ENCODE measurements at places on chromosomes 16 and 17.

GRCh38 chr17:4369557-4370230 is 3.2 kb upstream of the UBE2G1 start:
- no peak for DNase-seq

DNA sequence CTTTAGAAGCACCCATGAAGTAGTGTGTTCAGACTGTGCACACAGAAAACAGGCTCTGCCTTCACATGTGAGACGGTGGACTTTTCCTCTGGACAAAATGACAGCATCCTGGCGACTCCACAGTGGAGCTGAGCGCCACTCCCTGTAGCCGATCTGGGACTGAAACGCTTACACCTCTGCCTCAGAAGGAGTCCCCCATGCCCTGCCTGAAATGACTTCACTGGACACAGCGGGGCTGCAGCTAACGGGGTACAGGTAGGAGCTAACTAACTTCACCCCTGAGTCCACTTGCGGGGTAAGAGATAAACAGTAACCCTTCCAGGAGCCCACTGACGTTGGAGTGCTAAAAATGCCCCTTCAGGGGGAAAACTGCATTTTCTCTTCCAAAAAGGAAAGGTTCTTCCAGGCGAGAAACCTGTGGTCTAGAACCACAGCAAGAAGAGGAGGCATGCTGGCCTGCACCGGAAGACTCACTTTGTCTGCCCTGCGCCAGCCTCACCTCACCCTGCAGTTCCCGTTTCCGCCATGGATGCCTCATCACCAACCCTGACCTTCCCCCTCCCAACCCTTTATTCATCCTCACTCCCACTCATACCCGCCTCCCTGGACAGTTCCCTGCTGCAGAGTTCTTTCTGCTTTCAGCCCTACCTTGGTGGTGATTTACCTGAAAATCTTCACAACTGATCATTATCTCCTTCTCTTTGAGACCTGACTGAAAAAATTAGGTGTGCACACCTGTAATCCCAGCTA is 19.4 kb upstream of the ENDOV start:
- DNase-seq: no peak

- no peak for DNase-seq
Measured at GRCh38 chr17:1251866-1252608, 18.2 kb upstream of the BHLHA9 start.

- peak; percentile 53 for DNase-seq
Measured at GRCh38 chr17:79031996-79032875, 8.3 kb downstream of the C1QTNF1 start.

DNA sequence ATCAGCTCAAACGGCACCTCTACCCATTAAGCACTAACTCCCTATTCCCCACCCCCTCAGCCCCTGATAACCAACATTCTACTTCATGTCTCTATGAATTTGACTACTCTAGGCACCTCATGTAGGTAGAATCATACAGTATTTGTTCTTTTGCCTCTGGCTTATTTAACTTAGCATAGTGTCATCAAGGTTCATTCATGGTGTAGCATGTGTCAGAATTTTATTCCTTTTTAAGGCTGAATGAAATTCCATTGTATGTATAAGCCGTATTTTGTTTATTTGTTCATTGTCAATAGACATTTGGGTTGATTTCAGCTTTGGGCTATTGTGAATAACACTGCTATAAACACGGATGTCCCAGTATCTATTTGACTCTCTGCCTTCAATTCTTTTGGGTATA is 794.9 kb upstream of the SOX9 start:
- no peak for DNase-seq

- no peak for DNase-seq
Measured at GRCh38 chr17:61599608-61600007, 8.6 kb upstream of the NACA2 start.

DNA sequence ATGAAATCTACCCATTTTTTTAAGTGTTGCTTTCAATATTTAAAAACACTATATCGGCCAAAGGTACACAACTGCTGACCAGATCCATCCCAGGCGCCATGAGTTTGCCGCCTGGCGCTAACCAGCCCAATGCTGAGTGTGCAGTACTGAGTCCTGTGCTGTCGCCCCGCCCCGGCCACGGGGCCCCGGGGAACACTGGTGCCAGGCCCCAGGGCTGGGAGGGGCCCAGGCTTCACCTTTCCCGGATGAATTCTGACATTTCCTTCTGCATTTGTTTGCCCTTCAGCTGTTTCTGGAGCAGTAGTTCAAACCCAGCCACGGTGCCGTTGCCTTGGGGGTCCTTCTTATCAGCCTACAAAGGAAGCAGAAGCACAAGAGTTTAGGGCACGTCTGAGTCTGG is 37.8 kb upstream of the RCVRN start:
- DNase-seq: no peak

- DNase-seq: no peak
Measured at GRCh38 chr17:6453279-6454024, 9.2 kb downstream of the PIMREG start.

DNA sequence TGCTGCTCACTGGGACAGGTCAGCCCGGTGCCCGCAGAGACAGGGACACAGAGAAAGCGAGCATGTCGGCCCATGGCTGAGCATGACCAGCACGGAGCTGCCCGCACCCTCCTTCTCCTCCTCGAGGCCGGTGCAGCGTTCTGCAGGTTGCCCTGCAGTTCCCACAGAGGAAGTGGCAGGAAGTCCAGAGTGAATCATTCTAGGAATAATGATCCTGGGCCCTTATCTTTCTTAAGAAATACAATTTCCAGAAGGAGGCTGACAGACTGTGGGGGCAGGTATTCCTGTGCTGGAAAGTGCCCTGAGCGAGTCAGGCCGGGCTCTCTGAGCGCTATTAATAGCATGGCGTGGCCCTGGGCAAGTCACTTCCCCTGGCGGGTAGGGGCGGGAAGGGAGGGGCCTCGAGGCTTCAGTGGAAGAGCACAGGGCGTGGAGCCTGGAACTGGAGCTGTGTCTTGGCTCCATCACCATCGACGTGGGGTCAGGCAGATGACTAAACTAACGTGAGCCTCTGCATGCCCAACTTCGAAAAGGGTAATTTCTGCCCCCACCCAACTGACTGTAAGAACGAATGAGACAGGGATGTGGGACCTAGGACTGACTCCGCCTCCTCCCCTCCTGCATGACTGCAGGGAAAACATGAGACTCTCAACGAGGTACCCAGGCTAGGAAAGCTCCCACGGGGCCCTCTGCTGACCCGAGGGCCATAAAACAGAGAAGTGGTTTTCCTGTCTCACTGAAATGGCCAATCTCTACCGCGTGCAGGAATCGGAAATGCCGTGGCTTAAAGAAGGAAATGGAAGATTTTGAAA is 9.8 kb downstream of the TMEM204 start:
- DNase-seq: no peak

GRCh38 chr17:53792997-53793396 is 29.7 kb upstream of the KIF2B start:
- no peak for DNase-seq

DNA sequence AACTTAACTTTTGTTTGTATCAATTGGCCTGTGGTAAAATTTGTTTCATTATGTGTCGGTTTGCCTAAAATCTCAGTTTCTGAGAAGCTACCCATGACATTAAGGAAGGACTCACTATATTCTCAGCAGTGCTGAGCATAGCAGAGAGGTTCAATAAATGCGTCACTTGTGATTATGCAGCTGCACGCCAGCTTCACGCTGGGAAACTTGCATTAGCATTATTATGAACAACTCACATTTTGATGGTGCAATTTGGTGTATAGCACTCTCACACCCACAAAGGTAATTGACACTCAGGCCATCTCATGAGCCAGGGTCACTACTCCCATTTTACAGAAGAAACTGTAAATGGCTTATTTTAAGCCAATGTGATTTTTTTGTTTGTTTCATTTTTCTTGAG is 80.6 kb upstream of the SALL1 start:
- DNase-seq: no peak

DNA sequence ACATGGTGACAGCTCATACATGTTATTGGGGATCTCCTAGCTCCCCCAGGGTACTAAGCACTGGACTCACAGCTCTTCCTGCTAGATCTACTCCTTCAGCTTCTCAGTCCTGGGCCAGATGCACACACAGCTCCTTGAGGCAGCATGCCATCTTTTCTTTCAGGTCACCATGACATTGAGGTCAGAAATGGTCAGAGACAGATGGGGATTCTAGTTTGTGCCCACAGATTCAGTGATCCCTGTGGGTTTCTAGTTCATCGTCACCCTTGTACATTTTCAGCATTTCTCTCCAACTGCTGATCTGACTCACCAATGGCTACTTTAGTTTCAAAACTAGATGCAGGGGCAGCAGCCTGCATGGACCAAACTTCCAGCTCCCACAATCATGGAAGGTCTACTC is 560.7 kb upstream of the PSMD7 start:
- no peak for DNase-seq

DNA sequence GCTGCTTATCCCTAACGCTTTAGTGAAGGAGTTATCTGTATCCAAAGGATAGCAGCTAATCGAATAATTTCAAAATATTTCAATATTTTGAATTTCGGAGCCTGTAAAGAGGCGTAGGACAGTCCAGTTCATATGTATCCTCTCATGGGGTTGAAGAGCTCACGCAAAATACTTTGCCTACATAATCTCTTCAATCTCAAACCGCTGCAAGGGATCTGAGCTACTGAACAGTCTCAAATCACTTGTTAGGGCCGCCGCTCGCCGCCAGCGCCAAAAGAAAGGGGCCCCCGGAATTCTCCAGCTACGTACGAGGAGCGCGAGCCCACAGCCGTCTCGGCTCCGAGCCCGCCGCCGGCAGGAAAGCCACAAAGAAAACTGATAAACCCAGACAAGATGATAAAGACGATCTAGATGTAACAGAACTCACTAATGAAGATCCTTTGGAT is 601 bp upstream of the RFWD3 start:
- DNase-seq: no peak

GRCh38 chr17:55177855-55178217 is 86.9 kb upstream of the HLF start:
- no peak for DNase-seq

GRCh38 chr16:49725651-49726050 is 130.3 kb downstream of the ZNF423 start:
- DNase-seq: no peak

- DNase-seq: no peak
Measured at GRCh38 chr16:4369007-4369733, 2.5 kb upstream of the VASN start.

DNA sequence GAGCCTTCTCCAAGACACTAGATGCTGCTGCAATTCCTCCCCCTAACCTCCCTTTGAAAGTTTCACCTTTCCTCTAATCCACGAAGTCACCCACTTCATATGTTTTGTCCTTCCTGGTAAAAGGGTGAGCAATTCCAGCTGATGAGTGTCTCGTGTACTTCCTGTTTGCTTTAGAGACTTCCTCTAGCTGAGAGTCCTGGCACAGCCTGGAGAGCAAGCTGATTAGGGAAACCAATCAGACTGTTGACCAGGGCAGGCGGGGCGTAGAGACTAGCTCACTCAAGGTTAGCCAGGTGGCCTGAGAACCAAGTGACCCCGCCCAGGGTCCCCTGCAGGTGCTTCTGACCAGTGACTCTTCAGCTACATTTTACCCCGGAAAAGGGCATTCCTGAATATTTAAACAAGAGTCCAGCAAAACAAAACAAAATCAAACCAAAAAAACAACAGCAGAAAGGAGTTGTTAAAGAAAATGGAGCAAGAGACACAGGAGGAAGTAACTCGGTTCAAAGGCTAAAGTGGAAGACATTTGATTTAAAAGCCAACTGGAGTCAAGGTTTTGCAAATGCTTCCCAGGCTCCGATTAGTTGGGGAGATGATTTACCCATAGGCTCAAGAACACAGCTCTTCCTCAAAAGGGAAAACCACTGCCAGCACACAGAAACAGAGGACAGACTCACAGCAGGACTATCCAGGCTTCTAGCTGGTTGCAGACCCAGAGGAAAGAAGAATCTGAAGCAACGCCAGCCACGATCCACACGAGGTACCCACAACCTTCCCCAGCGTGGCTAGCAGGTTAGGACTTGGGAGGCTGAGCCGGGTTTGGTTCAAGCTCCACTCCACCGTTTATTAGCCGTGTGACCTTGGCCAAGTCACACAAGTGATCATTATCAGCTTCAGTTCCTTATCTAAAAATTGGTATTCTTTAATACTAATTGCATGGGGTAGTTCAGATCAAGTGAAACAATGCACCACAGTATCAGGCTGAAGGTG is 13.4 kb downstream of the HSPB9 start:
- no peak for DNase-seq

DNA sequence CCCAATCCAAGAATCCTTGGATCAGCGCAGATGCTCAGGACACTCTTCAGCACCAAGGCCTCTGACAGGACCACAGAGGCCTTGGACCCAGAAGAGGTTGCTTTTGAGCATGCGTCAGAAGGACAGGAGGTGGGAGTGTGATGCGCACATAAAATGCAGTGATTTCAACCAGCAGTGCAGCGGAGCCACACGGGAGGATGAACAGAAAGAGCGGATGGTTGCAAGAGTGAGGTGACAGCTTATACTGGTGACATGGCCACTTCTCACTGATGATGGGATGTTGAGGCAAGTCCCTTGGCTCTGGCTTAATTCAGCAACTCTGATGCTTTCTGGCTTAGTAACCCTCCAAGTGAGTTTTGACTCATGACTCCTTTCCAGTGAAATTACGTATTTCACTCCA is 25.2 kb upstream of the ERN1 start:
- no peak for DNase-seq

GRCh38 chr17:12634789-12635414 is 30.8 kb upstream of the MYOCD start:
- DNase-seq: no peak

DNA sequence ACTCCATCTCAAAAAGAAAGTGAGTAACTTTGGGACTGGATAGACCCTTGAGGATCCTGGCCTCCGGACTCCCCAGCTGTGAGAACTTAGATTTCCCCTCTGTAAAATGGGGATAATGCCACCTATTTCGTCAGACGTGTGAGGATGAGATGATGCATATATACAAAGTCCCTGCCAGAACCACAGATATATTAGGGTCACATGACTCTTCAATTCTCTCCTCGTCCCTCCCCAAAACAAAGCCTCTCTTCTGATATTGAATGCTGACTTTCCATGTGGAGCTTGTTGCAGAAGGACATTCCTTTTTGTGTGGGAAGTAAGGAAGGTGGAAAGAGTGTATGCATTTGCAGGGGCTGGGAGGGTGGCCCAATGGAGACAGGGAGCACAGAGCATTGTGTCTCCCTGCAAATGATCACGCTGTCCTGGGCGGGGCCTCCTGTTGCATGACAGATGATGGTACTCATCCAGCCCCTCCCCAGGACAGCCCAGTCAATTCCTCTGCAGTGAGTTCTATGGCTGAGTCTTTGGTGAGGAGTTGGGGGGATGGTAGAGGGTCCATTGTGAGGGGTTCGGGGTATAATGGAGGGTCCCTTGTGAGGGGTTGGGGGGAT is 35.1 kb upstream of the MGAT5B start:
- no peak for DNase-seq

DNA sequence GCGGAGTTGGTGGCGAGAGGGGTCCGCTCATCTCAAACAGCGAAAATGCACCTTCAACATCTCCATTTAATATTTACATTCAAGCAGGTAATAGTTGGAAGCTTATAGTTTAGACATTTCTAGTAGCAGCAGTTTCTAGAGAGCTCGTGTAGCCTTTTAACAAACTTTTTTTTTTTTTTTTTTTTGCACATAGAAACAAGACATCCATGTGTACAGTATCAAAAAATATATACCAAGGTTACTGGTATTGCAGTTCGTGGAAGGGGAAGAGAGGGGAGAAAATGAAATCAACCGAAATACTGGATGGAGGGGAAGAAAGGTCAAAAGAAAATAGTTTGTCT is 6.2 kb downstream of the CBX4 start:
- DNase-seq: no peak
